Nucleus accumbens (tissue), 56 donors: ENCODE measurements at places on chromosomes 11 and 22.

GRCh38 chr22:22603470-22603947, 40.9 kb upstream of the GGTLC2 start:
- no peak for DNase-seq

GRCh38 chr11:2318123-2318522, 16.3 kb downstream of the TSPAN32 start:
- no peak for DNase-seq

- no peak for DNase-seq
Measured at GRCh38 chr11:45225277-45225676, 60.9 kb downstream of the SYT13 start.

- DNase-seq, result no peak
Measured at GRCh38 chr22:47598864-47599263, 836.4 kb downstream of the TBC1D22A start.

DNA sequence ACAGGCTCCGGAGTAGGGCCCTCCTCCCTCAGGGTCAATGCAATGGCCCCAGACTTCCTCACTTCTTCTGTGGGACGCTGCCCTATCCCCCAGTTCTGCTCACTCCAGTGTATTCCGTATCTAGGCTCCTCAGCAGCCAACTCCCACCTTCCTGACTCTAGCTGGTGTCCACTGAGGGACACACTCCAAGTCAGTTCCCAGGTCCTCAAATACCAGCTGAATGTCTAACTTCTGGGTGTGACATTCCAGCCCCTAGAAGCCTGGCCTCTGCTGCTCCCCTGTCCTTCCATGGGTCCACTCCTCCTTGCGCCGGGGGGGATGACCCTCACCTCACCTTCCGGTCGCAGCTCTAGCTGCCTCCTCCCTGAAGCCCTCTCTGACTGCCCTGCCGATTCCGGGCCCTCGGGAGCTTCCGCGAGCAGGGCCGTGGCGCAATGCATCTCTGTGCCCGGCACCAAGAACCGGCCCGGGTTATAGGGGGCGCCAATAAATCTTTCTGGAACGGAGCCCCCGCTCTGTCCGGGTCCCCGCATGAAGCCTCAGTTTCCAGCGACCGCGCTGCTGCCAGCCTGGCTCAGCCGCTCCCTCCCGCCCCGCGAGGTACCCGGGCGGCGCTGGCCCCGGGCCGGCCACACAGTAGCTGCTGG, 15.4 kb downstream of the BAD start:
- DNase-seq, result no peak

GRCh38 chr11:19101796-19102520, 15.0 kb upstream of the ZDHHC13 start:
- DNase-seq, result no peak

DNA sequence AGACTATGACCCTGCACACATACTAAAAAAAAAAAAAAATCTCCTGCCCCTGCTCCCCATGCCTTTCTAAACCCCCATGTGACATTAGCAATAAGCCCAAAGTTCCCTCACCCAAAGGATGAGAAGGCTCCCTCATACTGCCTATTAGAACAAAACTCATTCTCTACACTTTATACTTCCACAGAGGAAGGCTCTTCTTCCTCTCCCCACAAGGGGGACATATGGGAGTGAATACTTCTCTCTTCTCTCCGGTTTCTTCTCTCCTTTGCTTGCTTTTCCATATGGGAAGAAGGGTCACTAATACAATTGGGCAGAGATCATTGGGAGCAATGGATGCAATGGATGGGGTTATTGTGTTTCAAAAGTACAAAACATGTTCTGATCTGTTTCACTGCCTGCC, 3.3 kb downstream of the OR52L1 start:
- DNase-seq, result no peak

GRCh38 chr11:35520376-35520775, 5.0 kb downstream of the PAMR1 start:
- DNase-seq, result no peak

- DNase-seq, result no peak
Measured at GRCh38 chr11:64764040-64764611, 4.4 kb upstream of the PYGM start.

DNA sequence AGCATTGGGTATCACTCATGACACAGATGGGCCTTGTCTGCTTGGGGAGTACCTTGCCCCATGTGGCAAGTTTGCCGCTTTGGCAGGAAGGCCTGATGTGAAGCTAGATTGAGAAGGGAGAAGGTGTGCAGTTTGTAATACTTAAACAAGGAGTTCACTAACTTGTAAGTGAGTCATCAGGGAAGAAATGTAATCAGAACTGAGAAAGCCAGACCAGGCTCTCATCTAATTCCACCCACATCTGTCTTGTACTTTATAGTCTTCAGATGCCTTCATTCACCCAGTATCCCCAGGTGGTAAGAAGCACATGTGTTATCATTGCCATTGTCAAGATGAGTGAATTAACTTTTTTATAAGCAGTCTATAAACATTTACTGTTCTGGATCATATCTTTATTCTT, 116.0 kb upstream of the DDI1 start:
- no peak for DNase-seq
